ENCODE measurements at places on chromosomes 1 and 21. TPM values are rescaled to one million over a fixed set of nuclear protein-coding genes. Genes with fewer than 3 reads are reported as not detected.

Gene PGLYRP4
- not detected for polyA plus RNA-seq

Gene FCER1G
- 13.2 TPM for polyA plus RNA-seq

Gene C1QB
- 13.1 TPM for polyA plus RNA-seq

Gene IFI44L
- polyA plus RNA-seq, result 1.0 TPM

Gene WDR3
- 22.1 TPM for polyA plus RNA-seq

Gene SLC26A9
- polyA plus RNA-seq, result 0.04 TPM

Gene THEM5
- 0.56 TPM for polyA plus RNA-seq

Gene MRPL24
- polyA plus RNA-seq, result 63.5 TPM

- no peak for DNase-seq
These were observed 9.8 kb upstream of the IPO9 start for GRCh38 chr1:201818971-201819750.

DNA sequence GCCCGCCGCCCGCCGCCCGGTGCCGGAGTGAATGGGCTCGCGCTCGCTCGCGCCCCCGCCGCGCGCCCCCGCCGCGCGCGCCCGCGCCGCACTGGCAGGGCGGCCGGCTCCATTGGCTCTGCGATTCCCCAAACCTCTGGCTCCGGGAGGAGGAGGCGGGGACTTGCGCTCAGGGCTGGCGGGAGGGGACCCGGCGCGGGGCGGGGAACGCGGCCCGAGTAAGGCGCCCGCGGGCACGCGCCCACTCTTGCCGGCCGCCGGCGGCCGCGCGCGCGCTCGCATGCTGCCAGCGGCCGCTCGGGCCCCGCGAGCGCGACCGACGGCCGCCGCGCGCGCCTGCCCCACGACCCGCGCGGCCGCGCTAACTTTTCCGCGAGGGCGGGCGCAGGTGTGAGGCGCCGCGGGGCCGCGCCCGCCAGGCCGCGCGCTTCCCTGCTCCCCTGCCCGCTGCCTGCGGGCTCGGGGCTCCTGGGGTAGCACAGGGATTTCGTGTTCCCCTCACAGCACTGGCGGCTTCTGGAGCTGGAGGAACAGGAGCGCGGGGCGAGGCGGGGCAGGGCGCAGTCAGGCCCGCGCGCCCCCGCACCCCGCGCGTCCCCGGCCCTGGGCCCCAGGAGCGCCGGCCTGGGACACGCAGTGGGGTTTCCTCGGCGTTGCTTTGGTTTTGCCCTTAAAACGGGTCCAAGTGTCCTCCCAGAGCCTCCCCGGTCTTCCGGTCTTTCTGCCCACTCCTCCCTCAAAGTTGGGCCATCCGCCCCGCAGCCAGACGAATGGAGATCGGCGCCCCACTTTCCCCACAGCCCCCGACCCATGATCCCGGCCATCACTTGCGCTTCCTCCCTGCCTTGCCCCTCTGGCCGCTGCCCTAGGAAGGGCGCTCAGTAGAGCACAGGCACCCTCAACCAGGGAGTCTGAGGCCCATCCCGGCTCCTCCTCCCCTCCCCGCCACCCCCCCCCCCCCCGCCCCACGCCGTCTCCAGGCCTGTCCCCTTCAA lies 101.5 kb downstream of the CASZ1 start:
- peak; percentile 48 for DNase-seq

DNA sequence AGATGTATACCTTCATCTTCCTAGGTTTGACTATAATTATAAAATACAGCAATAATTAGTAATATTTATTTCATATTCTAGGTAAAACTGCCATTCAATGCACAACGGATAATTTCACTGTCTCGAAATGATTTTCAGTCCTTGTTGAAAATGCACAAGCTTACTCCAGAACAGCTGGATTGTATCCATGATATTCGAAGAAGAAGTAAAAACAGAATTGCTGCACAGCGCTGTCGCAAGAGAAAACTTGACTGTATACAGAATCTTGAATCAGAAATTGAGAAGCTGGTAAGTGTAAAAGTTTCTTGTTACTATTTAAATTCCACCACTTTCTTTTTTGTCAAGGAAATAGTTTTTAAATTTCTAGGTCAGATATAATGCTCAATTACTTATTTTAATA lies 30.7 kb downstream of the BACH1 start:
- DNase-seq, result no peak

GRCh38 chr1:70528590-70529333 lies 117.7 kb downstream of the CTH start:
- DNase-seq, result no peak

GRCh38 chr1:56799605-56800400 lies 19.4 kb downstream of the FYB2 start:
- no peak for DNase-seq

GRCh38 chr1:234526922-234527321 lies 47.9 kb upstream of the TARBP1 start:
- DNase-seq, result no peak

DNA sequence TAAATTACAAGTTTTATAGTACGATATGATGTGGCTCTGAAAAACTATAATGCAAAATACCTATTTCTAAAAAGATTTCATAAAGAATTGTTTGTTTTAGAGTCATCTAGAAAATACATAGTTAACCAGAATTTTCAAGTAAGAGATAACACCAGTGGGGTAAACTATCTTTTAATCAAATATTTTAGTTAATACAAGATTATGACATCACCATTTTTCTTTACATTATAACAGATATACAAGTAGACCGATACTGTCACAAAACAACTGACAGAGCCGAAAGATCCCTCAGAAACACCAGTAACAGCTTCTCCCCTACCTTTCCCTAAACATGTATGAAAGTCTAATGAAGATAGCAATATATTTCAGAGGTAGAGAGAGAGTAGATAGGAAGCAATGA lies 54.2 kb downstream of the EPS15 start:
- no peak for DNase-seq

DNA sequence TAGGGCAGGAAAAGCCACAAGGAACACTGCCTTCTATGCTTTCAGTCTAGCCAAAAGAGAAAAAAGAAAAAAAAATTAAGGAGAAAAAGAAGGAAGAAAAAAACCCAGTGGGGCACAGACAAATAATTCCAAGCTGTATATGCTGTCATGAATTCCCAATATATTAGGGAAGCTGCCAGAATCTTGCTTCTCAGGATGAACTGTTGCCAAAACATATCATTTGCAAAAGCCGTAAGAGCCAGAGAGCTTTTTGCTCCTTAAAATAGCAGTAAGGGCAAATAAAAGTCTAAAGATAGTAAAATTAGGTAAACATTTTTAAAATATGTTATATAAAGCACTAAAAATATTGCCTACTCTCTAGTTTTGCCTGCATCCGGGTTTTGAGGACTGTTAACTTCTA lies 52.1 kb downstream of the PGM1 start:
- peak; percentile 32 for DNase-seq

DNA sequence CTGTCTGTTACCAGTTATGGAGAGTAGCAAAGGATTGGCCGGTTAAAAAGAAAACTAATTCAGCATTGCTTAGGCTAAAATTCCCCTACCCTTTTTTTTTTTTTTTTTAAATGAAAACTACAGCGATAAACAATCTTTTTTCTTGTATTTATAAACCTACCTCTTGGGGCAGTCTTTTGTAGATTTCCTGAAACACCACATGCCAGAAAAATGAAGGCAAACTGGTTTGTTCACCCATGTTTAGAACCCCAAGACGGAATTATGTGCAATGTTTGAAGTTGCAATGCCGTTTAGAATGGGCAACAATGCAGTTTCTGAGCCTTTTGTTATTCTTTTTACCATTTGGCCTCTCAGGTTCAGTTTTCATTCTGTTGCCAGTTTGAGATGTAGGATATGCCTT lies 59.1 kb downstream of the PRDM2 start:
- no peak for DNase-seq

DNA sequence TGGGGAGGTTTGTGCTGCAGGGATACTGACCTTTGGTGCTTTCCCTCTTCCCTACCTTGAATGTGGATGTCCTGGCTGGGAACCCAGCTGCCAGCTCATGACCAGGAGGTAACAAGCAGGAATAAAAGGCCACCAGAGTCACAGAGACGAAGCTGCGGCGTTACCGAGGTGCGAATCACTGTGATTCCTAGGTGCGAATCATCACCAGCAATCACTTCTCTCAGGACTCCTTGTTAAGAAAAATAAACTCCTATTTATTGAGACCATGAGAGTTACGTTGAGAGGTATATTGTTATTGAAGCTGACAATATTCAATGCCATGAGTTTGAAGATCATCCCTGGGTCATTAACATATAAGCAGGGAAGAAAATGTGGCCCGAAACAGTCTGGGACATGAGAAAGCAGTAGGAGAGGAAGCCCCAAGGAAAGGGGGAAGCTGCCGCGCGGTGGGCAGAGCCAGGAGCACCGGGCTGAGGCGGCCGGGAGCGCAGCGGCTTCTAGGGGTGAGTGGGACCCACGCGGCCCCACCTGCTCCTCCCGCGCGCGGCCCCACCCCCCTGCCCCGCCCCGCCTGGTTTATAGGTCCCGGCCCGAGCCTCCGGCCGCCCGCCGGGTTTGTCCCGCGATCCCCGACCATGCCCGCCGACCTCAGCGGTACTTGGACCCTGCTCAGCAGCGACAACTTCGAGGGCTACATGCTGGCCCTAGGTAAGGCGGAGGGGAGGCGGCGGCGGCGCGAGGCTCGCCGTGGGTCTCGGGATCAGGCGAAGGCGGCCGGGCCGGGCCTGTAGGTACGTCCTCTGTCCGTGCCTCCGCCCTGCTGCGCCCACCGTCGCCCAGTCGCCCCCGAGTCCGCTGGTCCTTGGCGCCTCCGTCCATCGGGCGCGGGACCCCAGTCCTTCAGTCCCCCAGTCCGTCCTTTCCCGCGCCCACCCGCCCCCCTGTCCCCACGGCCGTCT lies at the start of gene RBP7:
Gene RBP7, plus strand, starts transcription at position 605 of the 959 bp plus-strand sequence. Its CDS starts 31 bp downstream, at position 636.
- no peak for DNase-seq

DNA sequence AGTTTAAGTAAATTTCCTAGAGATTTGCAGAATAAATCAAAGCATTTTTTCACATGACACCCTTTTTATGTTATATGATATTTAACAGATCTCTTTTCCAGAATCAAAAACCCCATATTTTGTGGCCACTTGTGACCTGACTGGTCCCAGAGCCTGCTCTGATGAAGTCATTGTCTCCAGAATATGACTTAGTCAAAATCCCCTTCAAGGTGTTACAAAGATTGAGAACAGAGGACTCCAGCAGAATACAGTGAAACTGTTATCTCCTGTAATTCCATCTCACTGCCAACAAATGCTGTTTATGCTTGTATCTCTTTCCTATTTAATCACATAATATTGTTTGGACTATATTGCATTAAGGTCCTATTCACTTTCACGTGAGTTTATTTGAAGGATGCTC lies 25.6 kb downstream of the RGS1 start:
- DNase-seq, result no peak

- DNase-seq, result no peak
These were observed 9.1 kb downstream of the FLVCR1 start for GRCh38 chr1:212867192-212867591.

DNA sequence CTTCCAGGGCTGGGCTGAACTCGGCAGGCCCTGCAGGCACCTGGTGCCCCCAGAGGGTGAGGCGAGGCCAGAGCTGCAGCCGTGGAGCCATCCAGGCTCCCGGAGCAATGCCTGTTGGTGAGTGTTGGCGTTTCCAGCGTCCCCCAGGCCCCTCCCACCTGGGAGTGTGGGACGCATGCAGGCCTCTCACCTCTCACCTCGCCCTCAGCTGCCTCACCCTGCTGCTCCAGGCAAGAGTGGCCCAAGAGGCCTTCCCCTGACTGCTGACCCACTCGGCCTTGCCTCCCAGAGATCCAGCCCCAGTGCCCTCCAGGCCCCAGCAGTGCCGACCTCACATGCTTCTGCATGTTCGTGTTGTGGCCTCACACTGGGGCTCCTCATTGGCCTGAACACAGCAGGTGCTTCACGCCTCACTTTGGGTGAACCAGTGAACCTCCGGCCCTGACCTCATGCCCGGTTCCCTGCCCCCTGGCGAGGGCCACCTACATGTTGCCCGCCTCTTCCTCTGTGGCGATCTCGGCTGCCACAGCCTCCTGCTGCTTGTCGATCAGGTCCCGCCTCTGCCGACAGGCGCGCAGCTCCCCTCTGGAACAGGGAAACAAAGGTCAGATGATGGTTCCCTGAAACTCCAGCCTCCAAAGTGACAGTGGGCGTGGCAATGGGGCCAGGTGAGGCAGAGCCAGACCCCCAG lies 17.0 kb downstream of the CFAP74 start:
- no peak for DNase-seq

GRCh38 chr21:45418301-45419071 lies 13.5 kb downstream of the COL18A1 start:
- DNase-seq, result no peak

DNA sequence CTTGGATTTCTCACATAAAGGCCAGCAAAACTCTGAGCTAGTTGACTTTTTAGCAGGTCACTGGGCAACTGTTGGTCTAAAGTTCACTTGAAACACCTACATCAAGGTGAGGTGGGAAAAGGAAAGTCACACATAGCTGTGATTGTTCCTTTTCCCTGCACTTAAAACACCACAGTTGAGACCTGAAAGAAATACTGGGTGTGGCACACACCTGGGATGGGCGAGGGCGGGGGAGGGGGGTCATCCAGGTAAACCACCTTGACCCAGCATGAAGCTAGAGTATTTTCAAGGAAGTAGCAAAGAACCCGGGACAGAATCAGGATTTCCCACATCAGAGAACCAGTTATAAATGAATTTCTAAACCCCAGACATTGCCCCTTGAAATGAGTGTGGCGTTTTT lies 26.4 kb downstream of the ZNF697 start:
- DNase-seq, result no peak

GRCh38 chr1:162141281-162142054 lies 72.0 kb downstream of the NOS1AP start:
- no peak for DNase-seq

DNA sequence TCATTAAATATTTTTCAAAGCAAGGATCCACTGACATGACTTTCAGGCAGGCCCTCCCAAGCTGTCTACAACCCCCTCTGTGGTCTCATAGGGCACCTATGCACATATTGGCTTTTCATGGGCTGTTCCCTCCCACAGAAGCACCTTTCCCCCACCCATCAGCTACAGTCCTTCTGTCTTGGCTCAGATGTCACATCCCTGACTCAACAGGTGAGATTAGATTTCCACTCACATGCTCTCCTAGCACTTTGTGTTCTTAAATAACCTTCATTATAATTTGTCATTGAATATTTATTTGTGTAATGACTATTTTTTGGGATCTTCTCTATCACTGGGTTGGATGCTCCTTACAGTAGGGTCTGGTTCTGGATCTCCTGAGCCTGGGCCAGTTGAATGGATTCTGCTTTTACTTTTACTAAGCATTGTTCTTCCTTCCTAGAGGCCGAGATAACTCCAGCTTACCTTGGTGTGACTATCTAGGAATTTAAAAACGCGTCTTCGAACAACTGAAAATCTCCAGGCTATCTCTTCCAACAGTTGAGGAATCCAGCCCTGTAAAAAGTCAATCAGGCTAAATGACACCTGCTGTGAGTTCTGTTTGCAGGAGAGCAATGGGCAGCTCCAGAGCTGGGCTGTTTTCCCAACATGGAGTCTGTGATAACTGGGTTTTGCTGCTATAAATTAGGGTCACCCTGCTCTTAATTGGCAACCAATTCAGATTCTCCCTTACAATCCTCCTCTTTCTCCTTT lies 16.2 kb downstream of the ROR1 start:
- no peak for DNase-seq

GRCh38 chr1:235525314-235525713 lies 21.1 kb upstream of the B3GALNT2 start:
- no peak for DNase-seq
